ENCODE measurements at places on chromosomes 5 and 9.
A peak's percentile ranks its signal among the peaks of the same experiment; 100 is the strongest.

DNA sequence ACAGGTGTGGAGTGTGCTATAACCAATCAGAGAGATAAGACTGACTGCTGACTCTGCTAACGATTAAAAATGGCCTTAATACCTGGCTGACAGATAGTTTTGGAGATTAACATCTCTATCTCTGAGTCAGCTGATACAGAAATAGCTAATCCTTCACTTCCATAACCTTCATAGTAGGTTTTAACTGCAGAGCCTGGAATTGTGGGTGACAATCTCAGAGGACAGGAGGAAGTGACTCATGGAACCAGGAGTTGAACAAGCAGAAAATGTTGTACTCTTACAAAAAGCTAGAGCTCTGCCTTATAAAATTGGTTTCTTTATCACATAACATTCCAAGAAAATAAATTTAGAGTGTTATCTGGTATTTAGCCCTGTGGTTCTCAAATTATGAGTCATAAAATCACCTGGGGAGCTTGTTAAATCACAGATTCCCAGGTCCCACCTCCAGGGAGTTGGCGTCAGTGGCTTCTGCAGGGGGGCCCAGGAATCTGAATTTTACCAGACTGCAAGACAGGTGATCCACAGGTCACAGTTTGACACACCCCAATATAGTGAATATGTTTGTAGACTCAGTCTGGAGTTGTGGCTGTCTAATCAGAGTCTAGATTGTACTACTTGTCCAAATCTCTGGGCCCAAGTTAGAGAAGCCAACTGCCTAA is 44.4 kb upstream of the AFAP1L1 start:
- DNase-seq = no peak

DNA sequence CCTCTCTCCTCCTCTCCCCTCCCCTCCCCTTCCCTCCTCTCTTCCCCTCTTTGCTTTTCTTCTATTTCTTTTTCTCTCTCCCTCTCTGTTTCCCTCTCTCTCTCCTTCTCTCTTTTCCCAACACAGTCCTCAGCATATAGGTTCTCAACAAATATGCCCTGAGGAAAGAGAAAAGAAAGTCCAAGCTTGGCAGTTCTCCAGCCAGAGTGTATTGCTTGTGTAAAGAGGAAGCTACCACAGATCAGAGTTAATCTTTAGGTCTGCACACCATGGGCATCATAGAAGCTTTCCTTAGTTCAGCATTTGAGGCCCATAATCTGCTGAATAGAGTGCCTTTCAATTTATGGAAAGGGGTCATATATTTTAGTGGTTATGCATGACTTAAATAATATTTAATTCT is 382.8 kb upstream of the WWC1 start:
- no peak for DNase-seq

DNA sequence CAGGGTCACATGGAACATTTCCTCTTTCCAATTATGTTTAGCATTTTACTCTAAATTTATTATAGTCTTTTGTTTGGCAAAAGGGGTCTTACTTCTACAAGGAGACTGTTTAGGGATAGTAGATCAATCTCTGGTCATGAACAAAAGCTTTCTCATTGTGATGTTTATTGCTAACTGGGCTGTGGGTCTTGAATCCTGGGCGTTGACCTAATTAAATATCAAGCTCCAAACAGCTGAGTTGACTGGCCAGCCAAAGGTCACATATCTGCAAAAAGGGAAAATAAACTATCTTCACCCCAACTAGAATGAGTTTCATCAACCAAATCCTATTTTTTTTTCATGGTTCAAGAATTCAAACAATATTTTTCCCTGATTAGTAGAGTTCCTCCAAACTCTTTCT is 245.4 kb upstream of the TUT7 start:
- no peak for DNase-seq

DNA sequence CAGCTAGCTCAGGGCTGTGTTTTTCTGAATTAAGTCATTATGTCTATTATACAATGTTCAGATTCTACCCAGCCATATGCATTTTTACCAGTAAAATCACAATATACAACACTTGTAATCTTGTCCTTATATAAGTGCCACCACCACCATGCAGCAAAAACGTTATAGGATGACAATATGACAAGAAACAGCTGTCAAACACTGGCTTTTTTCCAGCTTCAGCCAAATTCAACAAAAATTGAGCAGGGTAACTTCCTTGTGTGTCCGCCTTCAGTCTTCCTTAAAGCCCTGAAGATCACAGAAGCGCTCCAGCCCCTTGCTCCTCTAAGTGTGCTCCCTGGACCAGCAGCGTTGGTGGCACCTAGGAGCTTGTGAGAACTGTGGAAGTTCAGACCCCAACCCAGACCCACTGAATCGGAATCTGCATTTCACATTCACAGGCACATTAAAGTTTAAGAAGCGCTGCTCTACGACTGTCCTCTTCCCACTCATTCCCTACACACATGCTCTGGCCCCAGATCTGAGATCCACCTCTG is 111.8 kb downstream of the LHFPL2 start:
- DNase-seq = no peak

GRCh38 chr5:93017849-93018248 is 563.2 kb downstream of the NR2F1-AS1 start:
- DNase-seq = no peak

- DNase-seq = peak; percentile 9
These were observed 172.1 kb downstream of the PPP2R2B start for GRCh38 chr5:146706321-146706972.

GRCh38 chr5:58183078-58183785 is 276.7 kb downstream of the PLK2 start:
- DNase-seq = no peak

DNA sequence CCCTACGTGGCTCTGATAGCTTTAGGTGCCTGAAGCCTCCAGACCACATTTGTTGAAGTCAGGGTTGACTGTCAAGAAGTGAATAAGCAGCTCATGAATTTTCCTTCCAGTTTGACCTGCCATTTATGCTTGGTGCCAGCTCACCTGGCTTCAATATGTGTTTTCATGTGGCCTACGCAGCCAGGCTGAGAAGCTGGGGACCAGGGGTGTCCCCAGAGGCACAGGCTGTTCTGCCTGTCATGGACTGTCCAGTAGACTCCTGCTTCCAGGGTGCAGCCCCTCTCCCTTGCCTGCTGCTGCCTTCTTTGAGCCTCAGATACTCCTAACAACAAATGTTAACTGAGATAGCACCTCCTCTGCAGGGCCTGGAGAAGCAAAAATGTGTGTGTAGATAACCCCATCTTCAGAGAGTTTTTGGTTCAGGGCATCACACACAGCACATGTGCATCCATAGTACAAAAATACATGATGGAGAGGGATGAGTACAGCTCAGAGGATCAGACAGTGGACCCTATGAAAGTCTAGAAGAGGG is 5.8 kb downstream of the TNFAIP8 start:
- no peak for DNase-seq

- DNase-seq = no peak
These were observed 114.5 kb upstream of the CDH6 start for GRCh38 chr5:31078956-31079355.

DNA sequence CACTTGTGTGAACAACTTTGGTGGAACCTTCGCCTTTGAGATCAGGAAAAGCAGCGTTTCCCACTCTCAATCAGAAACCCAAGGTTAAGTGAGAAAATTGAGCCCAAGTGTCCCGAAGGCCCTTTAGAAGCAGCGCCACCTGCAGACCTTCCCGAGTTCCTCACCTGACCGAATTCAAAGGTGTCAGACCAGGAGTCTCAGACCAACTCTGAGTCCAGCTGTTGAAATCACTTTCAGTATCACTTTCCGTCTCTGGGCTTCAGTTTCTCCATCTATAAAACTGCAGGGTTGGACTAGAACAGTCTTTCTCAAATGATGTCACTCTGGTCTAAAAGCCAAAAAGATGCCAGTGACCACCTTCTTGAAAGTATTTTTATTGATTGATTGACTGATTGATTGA is 31.7 kb upstream of the GRHPR start:
- no peak for DNase-seq

DNA sequence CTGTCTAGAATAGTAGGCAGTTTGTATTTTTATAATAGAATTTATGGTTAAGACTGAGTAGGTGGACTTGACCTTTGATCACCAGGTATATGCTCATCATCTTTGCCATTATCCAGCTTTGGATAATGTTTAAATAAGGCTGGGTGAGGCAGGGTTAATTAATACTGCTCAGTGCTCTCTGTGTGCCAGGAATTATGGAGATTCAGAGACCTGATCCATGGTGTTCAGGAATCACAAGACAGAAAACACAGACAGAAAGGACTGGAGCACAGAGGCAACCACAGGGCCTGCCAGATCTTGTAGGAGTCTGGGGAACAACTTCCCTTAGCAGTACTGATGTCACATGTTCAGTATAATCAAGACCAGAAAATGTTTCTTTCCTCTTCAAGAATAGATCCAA is 186.3 kb upstream of the ADCY2 start:
- no peak for DNase-seq

- no peak for DNase-seq
These were observed 12.8 kb upstream of the SLC25A51 start for GRCh38 chr9:37916471-37917312.

GRCh38 chr9:505741-506059 is 291.0 kb downstream of the DOCK8 start:
- DNase-seq = no peak

GRCh38 chr9:93801120-93801519 is 154.0 kb downstream of the BARX1 start:
- no peak for DNase-seq
